Stimulated activated naive CD8-positive, alpha-beta T cell treated with anti-CD3 and anti-CD28 coated beads, Interleukin-15, amount 100 ng/mL, for 72 hours (primary cell): ENCODE measurements at places on chromosomes 11 and 22.

- no peak for DNase-seq
These were observed 2.6 kb downstream of the BAIAP2L2 start for GRCh38 chr22:38107692-38108515.

DNA sequence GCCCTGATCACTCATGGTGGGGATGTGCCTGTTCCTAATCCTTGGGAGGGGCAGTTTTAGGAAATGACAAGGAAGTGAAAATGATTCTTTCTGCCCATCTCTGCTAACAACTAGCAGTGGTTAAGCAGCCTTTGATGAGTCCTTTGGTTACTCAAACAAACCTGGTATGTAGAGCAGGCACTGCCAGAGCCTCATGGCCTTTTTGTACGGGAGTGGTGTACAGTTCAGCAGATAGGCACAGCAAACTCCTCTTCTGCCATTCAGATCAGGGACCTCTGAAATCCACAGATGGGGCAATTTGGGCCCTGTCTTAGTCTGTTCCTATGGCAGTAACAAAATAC, 66.2 kb downstream of the FZD4 start:
- DNase-seq = no peak

- DNase-seq = no peak
These were observed 30.1 kb downstream of the SBF2 start for GRCh38 chr11:10263929-10264328.

DNA sequence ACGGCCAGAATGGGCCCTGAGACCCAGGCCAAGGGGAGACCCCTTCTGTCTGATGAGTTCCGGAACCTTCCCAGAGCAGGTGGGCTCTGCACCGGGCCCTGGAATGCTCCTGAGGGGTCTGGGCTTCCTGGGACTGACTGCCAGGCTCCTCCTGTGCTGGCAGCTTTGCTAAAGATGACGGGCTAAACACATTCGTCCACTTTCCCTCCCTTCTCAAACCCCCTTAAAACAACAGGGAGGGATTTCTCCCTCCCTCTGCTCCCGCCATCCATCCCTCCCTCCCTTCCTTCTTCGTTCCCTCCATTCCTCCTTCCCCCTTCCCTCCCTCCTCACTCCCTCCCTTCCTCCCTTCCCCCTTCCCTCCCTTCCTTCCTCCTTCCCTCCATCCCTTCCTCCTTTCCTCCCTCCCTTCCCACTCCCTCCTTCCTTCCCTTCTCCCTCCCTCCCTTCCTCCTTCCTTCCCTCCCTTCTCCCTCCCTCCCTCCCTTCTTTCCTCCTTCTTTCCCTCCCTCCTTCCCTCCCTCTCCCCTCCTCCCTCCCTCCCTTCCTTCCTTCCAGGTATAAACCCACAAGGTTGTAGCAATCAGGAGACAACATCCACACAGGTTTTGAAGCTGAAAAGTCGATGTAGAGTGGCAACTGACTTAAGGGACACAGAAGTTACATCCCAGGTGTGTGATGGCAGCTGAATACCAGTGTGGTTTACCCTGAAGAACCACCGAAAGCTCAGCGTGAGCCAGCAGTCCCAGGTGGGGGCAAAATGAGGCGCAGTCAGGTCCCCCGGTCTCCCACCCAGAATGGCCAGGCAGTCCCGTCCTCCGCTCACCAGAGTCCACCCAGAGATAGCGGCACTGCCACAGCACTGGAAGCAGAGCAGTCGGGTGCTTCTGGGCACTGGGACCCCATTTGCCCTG, 18.8 kb upstream of the MGAT3 start:
- no peak for DNase-seq

DNA sequence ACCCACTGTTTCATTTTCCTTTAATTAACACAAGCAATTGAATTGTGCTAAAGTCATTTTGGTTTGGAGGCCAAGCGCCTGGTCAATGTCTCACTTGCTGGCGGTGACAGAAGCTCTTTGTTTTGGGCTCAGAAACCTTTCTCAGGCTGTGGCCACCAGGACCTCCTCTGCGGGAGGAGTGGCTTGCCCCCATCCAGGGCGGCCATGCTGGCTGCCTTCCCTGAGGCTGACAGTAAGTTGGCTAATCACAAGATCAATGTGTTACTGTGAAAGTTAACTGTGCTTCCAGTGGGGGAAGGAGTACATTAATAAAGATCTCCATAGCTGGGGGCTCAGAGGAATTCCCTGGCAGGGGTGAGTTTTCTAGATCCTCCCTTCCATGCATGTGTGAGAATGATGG, 1074.5 kb downstream of the NTM start:
- DNase-seq = no peak

DNA sequence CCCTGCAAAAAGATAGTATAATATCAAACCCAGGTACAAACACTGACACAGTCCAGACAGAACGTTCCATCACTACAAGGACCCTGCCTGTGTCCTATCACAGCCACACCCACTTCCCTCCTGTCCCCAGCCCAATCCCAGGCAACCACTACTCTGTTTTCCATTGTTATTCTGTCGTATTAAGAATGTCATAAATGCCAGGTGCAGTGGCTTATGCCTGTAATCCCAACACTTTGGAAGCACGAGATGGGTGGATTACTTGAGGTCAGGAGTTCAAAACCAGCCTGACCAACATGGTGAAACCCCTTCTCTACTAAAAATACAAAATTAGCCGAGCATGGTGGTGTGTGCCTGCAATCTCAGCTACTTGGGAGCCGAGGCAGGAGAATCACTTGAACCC, 89.0 kb downstream of the TRMU start:
- no peak for DNase-seq

- DNase-seq = no peak
These were observed 13.0 kb upstream of the TBX1 start for GRCh38 chr22:19747551-19747950.

DNA sequence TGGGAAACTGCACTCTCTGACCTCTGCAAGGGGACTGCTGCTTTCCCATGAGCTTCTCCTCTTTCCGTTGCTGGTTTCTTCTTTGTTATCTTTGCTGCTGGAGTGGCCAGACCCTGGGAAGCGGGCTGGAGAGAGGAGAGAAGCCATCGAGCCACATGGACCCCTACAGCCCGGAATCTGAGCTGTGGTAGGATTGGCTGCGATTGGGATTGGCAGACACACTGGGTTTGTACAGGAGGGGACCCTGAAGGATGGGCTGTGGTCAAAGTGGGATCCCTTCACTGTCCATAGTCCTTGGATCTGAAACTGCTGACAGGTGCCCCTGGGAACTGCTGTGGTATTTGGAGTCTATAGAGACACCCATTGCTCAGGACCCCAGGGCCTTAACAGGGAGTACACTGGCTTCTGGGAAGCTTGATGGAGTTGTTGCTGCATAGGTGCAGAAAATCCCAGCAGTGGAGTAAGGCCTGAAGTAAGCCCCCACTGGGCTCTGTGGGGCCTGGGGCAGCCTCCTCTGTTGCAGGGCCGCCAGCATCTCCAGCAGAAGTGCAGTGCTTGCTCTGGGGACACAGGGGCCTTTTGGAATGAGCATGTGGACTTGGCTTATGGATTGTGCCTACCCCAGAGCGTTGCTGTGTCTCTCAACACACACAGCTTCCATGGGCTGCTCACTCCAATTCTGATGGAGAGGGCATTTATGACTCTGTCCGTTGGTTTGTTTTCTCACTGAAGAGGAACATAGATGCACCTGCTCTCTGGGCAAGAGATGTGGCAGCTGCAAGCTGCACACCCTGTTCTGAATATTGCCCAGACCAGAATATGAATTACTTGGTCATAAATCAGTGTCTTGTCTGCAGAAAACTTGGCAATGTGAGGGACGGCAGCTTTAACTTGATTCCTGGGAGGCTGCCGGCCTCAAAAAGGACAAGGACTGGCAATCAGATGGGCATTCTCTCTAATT, 32.0 kb downstream of the BCR start:
- no peak for DNase-seq

DNA sequence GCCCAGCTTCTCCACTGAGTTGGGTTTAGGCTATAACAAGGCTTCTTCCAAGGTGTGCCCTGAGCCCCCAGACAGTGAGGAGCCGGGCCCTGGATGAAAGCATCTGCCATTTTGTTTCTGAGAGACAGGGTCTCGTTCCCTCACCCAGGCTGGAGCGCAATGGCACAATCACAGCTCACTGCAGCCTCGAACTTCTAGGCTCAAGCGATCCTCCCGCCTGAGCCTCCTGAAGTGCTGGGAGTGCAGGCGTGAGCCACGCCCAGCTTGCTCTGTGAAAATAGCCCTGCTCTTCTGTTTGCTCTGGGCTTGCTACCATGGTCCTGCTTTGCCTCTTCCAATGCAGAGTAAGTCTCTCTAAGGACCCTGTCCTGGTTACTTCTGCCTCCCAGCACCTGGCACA, 6.7 kb downstream of the DENND6B start:
- DNase-seq = no peak

DNA sequence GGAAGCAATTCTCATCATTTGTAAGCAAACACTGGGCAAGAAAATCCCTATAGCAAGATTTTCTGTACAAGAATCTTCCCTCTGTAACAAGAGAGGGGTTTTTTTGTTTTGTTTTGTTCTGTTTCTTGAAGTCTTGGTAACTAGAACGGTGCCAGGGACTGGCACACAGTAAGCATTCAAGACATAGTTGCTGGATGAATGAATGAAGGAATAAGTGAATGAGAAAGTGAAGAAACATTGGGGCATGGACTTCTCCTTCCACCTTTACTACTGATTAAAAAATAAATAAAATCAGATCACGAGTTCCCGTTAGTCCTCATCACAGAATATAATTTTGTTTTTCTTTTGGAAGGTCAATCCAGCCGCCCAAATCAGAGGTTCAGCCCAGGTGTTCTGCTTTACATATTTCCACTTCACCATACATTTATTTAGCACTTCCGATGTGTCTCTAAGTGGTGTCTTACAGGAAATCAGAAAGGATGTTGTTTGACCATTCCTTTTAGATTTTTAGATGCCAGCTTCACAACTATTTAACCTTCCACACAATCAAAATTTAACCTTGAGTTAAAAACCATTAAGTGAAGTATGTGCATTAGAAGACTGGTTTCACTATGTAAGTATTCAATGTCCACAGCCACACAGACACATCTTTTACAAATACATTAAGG, 281.2 kb downstream of the CADM1 start:
- no peak for DNase-seq

GRCh38 chr22:32577591-32577990, 103.0 kb downstream of the FBXO7 start:
- no peak for DNase-seq

- DNase-seq = no peak
These were observed 29.5 kb upstream of the FTH1 start for GRCh38 chr11:61996933-61997332.

- peak; percentile 85 for DNase-seq
These were observed 5.5 kb upstream of the MYO18B start for GRCh38 chr22:25736378-25737011.

- DNase-seq = no peak
These were observed 30.2 kb upstream of the CRYBB3 start for GRCh38 chr22:25169278-25170031.

DNA sequence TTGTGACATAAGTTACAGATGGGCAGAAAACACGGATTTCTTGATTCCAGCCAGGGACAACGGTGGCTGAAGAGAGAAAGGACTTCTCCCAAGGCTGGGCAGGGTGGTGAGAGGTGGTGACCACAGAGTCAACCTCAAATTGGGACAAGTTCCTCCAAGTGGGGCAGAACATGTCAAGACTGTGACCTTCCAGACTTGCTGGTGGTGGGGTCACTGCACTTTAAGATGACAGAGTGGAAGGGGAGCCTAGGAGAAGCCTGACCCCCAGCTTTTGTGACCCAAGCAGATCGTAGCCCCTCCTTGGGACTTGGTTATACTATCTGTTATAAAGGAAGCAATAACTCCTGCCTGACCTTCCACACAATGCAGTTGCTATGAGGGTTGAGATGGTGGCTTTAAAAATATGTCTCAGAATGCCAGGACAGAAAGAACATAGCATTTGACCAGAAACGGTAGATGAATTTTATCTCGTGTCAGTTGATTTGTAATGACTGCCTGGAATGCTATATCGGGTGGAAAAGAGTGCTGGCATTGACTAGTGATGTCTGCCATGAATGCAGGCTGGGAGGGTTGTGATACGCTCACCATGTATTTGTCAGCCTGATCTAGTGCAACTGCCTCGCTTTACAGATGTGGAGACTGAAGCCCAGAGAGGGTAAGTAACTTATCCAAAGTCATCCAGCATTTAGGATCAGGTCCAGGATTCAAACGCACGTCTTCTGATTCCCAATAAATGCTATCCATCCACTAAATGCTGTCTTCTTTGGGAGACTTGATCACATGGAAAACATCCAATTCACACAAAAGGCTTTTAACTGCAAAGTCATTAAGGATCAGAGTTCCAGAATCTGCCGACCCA, 18.3 kb downstream of the TST start:
- no peak for DNase-seq
